Pulmonary artery endothelial cell (primary cell): ENCODE measurements at places on chromosomes 3 and 15.

- DNase-seq: no peak
Observed at GRCh38 chr3:126051234-126051633, 32.7 kb downstream of the SLC41A3 start.

DNA sequence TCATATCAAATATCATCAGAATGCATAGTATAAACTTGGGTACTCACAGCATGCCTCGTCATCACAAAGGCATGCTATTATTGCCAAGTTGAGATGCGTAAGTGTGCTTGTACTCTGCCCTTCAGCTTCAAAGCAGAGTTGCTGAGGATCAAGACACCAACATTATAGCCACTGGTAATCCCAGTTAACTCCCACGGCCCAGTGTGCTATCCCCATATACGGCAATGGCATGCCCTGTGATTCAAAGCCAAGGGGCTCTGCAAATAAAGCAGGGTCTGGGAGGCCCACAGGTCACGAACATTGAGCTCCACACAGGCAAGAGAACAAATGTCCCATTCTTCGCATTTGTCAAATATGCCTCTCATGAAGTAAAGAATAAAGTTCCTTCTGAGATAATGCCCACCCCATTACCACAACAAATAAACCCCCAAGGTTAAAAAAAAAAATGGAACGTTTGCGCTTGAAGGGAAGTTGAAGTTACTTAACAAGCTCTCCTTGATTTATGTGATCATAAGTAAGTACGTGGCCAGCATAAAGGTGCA, 298.1 kb upstream of the NECTIN3 start:
- no peak for DNase-seq

GRCh38 chr3:72548981-72549380, 299.3 kb downstream of the SHQ1 start:
- no peak for DNase-seq

- no peak for DNase-seq
Observed at GRCh38 chr3:161239700-161240099, 18.6 kb downstream of the NMD3 start.

- DNase-seq: no peak
Observed at GRCh38 chr3:54849360-54849759, 78.5 kb downstream of the LRTM1 start.

DNA sequence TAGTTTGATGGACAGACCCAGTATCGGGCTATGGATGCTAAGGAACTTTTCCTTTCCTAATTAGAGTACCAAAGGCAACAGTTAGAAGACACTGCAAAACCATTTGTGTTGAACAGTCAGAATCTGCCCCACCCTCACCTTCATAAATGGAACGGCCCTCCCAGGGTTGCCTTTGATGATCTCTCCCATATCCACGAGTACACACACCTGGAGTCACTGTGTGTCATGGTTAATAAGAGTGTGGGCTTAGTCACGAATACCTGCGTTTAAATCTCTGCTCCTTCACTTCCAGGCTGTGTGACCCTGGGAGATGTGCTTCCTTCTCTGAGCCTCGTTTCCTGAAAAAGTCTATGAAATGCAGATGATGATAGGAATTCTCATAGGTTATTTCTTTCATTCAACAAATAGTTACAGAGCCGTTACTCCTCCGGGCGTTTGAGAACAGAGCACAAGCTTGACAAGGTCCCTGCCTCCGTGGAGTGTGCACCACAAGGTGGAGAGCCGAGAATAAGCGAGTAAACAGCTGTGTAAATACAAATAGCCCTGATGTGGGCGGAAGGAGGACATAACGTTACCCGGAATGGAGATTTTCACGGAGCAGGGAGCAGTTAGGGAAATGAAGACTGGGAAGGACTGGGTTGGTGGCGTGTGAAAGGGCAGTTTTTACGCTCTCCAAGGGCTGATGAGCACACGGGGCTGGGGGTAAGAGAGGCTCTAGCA, 6.7 kb downstream of the SLC51A start:
- DNase-seq: no peak

- no peak for DNase-seq
Observed at GRCh38 chr15:54772663-54773062, 424.1 kb downstream of the RSL24D1 start.

GRCh38 chr3:65230261-65231139, 542.7 kb upstream of the ADAMTS9 start:
- no peak for DNase-seq

GRCh38 chr3:76942101-76942500, 97.8 kb upstream of the ROBO2 start:
- DNase-seq: no peak

DNA sequence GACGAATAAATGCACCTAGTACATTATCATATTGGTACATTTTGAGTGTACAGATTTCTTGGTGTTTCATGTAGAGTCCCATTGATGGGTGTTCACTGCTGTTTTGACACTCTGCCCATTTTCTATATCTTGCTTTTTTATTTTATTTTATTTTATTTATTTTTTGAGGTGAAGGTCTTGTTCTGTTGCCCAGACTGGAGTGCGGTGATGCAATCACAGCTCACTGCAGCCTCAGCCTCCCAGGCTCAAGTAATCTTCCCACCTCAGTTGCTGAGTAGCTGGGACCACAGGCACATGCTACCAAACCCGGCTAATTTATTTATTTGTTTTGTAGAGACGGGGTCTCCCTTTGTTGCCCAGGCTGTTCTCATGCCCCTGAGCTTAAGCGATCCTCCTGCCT, 44.2 kb downstream of the DNAJC13 start:
- no peak for DNase-seq

GRCh38 chr15:63104727-63105126, 16.9 kb upstream of the LACTB start:
- no peak for DNase-seq
